ENCODE measurements at places on chromosomes 13 and 19.

- DNase-seq, result peak; percentile 0
Measured at GRCh38 chr13:39612023-39612637, 9.1 kb upstream of the LHFPL6 start.

DNA sequence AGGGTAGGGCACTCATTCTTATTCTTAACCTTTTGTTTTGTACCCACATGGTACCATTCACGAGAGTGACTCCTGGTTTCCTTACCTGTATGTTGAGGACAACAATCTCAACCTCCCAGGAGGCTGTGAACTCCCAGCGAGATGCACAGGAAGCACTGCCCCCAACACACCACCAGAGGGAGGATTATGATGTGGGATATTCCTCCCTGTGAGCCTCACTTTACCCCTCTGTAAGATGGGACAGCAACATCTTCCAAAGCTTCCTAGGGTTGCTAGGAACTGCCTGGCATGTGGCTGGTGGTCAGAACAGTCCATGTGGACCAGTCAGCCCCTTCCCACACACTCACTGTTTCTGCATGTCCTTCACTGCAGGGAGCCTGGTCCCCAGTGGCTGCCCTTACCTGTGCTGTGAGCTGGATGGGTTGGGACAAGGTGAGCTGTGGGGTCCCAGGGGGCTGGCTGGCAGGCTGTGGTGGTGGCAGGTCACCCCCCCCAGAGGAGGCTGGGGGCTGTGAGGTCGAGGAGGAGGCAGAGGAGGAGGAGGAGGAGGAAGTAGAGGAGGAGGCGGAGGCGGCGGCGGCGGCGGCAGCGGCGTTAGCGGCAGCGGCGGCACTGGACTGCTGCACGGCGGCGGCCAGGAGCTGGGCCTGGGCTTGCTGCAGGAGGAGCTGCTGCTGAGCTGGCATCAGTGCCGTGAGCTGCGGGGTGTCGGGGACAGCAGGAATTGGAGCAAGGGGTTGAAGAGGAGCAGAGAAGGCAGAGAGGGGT is 15.8 kb downstream of the POU2F2 start:
- no peak for DNase-seq

- no peak for DNase-seq
Measured at GRCh38 chr13:34103854-34104253, 285.9 kb downstream of the RFC3 start.

- no peak for DNase-seq
Measured at GRCh38 chr13:46598820-46599180, 45.8 kb downstream of the LRCH1 start.

GRCh38 chr13:113232208-113233003 is 23.0 kb downstream of the CUL4A start:
- DNase-seq, result no peak

DNA sequence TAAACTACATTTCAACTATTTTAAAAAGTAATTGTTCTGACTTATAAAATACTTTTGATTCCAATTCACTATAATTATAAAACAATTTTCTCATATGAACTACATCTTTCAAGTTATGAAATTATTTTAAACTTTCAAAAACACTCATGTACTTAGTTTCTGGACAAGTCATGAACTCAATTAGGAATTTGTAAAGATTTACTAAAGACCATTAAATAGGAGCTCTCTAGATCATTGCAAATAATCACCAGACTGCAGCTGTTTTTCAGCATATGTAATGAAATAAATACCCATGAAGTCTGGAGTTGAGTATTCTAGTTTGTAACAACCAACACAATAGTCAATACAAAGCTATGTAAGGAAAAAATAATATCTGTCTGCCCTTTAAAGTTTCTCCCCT is 605.1 kb upstream of the MIR17HG start:
- DNase-seq, result no peak

DNA sequence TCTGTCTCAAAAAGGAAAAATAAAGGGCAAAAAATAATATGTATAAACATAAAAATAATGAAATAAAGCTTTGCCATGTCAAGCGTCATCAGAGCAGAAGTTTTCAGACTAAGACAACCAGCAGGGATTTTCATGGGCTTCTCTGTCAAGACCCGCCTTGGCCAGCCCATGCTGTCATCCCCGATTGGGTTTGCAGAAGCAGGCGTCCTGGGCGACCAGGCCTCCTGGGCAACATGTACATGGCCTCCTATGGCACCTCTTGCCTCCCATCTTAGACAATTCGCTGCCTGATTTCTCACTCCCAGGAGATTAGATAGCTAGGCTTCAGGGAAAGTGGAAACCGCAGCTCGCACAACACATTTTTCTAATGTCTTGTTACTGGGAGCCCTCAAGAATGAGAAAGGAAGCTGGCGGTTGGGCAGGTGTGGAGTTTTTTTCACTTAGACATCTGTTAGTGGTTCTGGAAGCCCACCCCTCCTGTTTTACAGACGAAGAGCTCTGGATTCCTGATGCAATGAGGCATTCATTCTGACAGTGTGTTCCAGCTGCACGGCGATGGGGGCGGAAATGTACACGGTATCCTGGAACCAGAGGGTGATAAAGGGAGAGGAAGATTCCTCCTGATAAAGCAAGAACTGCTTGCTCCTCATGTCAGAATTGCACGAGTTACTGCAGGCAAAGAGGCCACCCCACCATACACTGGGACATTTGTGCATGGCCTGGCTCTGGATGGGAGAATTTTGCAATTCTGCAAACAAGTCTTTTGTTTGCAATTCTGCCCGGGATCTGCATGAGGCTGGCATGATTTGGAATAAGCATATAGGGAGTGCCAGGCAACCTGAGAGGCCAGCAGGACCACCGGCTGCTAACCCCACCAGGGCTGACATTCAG is 47.4 kb upstream of the KATNAL1 start:
- no peak for DNase-seq

- DNase-seq, result no peak
Measured at GRCh38 chr13:99426426-99426825, 74.8 kb upstream of the TM9SF2 start.

- DNase-seq, result peak; percentile 42
Measured at GRCh38 chr13:33612641-33613638, 205.0 kb upstream of the RFC3 start.
